ENCODE measurements at places on chromosomes 6 and 20.

GRCh38 chr6:151523034-151523433 lies 29.2 kb downstream of the CCDC170 start:
- DNase-seq = no peak

- DNase-seq = no peak
Measured at GRCh38 chr6:31289788-31290187, 17.9 kb upstream of the HLA-C start.

DNA sequence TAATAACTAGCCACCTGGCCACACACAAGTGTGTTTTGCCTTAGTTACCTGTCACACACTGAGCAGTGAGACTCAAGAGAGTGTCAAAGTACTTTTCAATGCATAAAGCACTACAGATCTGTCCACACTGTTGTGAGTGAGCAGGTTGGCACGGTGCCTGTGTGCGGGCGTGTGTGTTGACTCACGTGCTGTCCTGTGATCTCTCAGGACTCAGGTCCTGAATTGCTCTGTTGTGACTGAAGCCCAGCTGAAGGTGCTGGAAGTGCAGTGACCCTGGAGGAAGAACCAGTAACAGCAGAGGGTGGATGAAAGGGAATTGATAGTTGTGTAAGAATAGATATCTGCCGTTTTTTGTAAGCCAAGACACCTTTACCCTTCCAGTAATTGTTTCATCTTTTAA lies 18.3 kb downstream of the SLC16A10 start:
- peak; percentile 85 for DNase-seq

DNA sequence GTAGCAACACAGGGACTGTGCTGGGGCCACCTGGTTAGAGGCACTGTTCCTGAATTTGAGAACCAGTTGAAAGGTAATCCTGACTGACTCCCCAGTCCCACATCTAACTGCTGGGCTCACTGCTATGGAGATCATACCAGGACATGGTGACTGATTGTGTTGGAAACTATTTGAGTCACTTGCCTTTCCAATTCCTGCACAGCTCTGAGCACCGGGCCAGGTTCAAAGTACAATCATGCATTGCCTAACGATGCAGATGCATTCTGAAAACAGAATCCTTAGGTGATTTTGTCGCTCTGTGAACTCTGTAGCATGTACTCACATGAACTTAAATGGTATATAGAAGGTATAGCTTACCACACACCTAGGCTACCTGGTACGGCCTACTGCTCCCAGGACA lies 215.3 kb downstream of the BMP7 start:
- DNase-seq = no peak

GRCh38 chr6:22569281-22570184 lies at the start of gene HDGFL1:
HDGFL1 (plus strand) TSS chr6:22569566; CDS start chr6:22569576, 10 bp downstream.
- peak; percentile 10 for DNase-seq

DNA sequence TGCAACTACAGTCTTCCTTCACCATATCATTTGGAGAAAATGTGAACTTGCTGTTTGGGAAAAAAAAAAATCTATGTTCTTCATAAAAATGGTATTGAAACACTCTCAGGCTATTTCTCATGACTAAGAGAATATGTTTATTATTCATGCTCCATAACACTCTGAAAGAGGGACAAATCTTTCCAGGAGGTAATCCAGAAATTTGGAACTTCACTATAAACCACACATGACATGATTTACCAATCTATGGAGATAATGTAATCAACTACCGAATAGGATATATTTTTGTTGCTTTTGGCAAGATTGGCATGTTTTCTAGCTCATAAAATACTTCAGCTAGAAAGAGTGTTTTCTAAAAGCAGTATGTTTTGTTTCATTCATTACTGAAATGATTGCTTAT lies 56.3 kb downstream of the THEMIS start:
- no peak for DNase-seq
